Stimulated activated CD8-positive, alpha-beta memory T cell treated with anti-CD3 and anti-CD28 coated beads, Interleukin-7, amount 100 ng/mL, for 24 hours (primary cell): ENCODE measurements at places on chromosomes 1 and 21.

DNA sequence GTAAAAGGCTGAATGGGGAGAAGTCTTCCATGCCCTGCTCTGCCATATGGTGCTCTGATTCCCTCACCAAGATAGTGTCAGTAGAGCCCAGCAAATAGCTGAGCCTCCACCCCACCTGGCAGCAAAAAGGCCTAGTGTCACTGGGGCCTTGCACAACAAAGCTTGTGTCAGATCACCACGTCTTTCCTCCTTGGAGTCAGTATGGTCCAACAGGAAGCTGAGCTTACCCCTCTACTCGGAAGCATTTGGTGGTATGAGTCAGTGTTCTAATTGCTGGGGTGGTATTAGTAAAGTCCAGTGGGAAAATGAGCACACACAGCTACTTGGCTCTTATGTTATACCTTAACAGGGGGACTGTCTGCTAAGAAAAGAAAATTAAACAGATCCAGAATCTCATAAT, 18.7 kb upstream of the RRP15 start:
- DNase-seq, result no peak

GRCh38 chr1:151721788-151722510, 627 bp downstream of the RIIAD1 start:
- DNase-seq, result no peak

- no peak for DNase-seq
These were observed 18.9 kb downstream of the ALDH9A1 start for GRCh38 chr1:165679282-165680036.

DNA sequence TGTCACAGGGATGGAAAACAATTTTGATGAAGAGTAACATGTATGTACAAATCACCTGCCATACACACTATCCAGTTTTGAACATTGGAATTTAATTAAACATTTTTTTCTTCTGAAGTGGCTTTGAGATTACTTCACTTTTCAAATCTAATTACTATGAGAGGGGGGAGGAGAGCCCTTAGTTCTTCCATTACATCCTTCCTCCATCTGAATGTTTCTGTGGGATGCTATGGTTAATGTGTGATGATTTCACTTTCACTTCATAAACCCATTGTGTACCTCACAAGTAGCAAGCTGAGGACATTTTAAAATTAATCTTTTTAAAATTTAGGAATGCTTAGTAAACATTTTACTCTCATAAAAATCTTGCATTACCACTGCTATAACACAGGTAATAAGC, 156.9 kb downstream of the RUNX1 start:
- DNase-seq, result no peak

- no peak for DNase-seq
These were observed 84.2 kb downstream of the RABGAP1L start for GRCh38 chr1:174243451-174244000.

DNA sequence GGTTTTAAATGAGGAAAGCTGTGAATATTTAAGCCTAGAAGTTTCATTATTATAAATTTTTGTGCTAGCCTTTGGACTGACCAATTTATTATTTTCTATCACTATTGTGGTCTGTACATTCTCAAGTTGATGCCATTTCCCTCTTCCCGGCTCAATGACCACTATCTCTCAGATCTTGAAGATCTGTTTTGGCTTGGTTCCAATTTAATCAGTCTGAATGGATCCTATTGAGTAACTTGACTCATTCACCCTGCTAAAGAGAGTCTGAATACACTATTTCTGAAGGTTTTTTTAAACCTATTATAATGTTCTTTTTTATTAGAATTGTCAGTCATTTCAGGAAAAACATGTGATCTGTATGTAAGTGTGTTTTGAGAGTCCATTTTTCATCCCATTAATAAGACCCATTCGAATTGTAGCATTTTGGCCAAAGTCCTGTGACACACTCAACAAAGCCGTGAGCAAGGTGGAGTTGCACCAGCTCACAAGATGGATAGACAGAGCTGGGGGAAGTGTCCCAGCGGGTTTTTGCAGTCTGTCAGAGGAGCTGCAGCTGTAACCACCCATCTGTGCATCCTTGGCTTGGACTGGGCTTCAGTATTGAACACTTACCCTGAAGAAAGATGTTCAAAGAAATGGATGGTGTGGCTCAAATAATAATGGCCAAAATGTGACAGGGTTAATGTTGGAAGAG, 145.6 kb downstream of the NFIA start:
- no peak for DNase-seq

DNA sequence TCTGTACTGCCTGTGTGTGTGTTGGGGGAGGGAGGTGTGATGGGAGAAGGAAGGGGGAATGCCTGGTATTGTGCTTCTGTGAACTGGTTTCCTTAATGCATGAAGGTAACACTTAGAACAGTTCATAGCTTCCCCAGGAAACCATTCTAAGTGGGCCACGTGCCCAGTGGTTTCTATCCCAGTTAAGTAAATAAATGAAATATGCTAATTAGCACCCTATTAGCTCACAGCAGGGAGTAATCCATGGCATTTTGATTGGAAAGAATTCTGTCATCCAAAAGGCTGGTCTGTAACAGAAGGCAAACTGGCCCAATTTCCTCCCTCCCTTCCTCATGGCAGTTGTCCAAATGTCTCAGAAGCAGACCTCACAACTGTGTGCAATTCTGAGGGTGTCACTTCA, 199.3 kb downstream of the TTLL7 start:
- DNase-seq, result no peak

- no peak for DNase-seq
These were observed 72.8 kb downstream of the PLEKHA6 start for GRCh38 chr1:204286831-204287421.

DNA sequence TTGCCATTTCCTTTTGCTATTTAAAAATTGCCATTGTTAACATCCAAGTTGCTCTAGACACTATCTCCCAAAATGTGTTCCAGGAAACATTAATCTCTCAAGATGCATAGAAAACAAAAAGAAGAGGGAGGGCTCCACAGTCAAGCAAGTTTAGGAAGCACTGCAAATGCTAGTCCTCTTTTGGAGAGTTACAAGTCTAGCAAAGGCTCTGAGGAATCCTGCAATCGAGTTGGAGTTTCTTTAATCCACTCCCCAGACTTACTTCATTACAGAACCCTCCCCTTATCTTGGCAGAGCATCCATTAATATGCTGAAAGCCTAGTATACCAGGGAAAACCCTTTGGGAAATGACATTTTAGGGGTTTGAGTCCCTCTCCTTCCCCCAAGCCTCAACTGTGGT, 147.9 kb downstream of the SYF2 start:
- no peak for DNase-seq

GRCh38 chr1:236509647-236510401, 14.0 kb upstream of the LGALS8 start:
- DNase-seq, result no peak

- DNase-seq, result no peak
These were observed 5.5 kb downstream of the PTPN7 start for GRCh38 chr1:202154766-202155477.

- DNase-seq, result peak; percentile 48
These were observed 832 bp downstream of the CCSAP start for GRCh38 chr1:229341774-229342655.

DNA sequence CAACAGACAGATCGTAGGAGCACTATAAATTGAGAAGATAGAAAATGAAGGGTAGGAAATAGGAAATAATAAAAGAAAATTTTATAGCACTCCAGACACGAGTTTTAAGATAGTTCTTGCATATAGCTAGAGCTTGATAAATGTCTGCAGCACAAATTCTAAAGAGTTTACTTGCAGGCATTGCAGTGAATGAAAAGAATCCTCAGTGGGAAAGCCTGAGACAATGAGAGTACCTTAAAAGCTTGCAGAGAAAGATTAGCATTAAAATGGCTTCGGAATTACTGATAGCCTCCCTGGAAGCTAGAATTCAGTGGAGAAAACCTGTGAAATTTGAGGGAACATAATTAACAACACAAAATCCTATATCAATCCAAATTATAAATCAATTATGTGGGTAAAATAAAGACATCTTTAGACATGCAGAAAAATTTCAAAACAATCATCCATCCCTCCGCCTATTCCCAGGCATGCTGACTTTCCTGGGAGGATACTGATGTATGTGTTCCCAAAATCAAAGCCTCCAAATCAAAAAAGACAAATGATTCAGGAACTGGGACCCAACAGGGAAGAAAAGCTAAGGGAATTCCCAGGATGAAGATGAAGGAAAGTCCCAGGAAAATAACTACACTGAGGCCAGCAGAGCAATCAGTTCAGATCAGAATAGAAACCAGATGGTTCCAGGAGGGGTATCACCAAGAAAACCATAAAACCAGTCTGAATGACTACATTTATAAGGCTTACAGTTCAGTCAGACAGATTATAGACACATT, 305.9 kb upstream of the USP25 start:
- DNase-seq, result no peak

- DNase-seq, result no peak
These were observed 29.5 kb downstream of the HLX start for GRCh38 chr1:220908757-220909156.

- no peak for DNase-seq
These were observed 1156.3 kb upstream of the B3GALT2 start for GRCh38 chr1:194342484-194343262.
